ENCODE measurements at places on chromosomes 2 and 18. TPM values are rescaled to one million over a fixed set of nuclear protein-coding genes. Genes with fewer than 3 reads are reported as not detected.

The SLC9A4 gene
- not detected for total RNA-seq

The LYPD1 gene
- 4.1 TPM for total RNA-seq

The IL37 gene
- total RNA-seq: not detected

The SIX2 gene
- 35.0 TPM for total RNA-seq

The MSTN gene
- total RNA-seq: 0.45 TPM

The FIGN gene
- total RNA-seq: 11.8 TPM

The SYT4 gene
- not detected for total RNA-seq

The FAM237A gene
- not detected for total RNA-seq

- no peak for DNase-seq
These were observed 91.8 kb downstream of the NOL10 start for GRCh38 chr2:10597956-10598355.

DNA sequence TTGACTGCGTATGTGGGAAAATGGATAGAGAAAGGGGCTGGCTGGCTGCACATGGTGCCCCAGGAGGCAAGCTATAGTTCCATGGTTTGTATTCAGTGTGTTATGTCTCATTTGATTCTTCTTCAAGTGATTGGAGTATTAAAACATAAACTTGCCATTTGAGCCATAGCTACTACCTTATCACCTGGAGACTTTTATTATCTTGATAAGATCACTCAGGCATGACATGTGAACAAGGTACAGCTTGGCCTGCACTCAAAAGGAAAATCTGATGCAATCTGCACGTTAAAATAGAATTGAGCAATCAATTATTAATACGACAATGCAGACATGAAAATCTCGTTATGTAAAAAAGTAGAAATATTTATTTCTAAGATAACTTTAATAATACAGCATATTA lies 116.9 kb downstream of the RND3 start:
- DNase-seq: no peak

GRCh38 chr18:35717182-35717581 lies 135.6 kb downstream of the GALNT1 start:
- DNase-seq: no peak

DNA sequence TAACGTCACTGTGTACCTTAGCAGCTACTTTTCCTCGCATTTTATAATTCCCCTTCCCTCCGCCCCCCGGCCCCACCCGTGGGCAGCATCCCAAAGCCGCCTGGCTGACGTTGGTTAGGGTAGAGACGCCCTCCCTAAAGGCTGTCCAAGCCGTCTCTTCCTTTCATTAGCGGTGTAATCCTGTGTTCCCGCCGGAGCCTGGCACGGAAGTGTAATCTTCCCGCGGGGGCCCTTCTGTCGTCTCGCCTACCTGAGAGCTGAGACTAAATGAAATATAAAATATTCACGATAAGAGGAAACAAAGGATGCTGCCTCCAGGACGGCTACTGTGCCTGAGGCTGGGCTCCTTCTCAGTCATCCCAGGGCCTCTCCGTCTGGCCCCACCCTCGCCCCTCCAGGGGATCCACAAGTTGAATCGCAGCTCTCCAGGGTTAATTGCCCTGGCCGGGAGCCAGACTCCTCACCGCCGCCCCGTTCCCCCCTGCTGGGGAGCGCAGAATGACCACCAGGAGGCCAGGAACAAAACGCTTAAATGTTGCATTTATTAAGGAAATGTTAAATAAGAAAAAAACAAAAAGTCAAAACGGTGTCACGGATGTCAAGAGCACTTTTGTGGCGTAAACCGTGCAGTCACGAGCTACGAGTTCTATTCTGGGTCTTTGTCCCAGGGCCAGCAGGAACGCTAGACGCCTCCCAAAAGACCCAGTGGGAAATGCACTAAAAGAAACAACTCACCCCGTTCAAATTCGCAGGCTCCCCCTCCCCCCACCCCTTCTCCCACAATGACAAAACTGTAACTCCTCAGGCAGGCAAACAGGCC lies 1.5 kb downstream of the RPRM start:
- DNase-seq: no peak

GRCh38 chr2:15737314-15738224 lies 145.9 kb downstream of the DDX1 start:
- DNase-seq: no peak

GRCh38 chr2:7984693-7985353 lies 697.0 kb upstream of the ID2 start:
- DNase-seq: no peak

DNA sequence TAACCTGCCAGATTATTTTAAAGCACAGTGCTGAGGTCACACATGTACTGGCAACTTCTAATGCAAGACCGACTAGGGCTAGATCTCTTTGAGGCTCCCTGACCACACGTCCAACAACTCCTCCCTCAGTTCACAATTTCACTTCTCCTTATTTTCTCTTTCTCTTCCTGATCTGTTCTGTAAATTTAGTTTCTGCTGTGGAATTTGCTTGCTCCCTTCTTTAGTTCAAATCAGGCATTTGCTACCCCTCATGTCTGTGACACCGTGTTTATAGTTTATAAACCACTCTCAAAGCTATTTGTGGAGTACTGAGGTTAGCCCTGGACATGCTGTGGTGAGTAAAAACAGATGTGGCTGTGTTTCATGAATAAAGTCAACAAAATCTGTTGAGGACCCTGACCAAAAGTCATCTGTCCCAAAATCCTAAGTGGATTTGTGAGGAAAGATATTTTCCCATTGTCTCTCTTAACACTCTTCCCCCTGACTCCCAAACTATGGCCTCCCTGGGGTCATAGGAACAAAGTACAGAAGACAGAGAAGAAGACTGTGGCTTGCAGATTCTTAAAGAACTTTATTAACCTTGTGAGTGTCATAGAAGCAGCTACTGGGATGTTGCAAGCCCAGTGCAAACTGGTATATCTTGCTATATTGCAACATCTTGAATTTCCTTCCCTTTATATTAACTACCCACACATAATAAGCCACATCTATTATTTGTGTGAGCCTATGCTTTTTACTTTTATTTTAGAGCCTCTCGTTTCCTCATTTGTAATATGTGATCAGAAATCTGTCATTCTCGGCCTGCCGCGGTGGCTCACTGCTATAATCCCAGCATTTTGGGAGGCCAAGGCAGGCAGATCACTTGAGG lies 3.5 kb upstream of the NAGK start:
- no peak for DNase-seq

GRCh38 chr2:170997893-170998597 lies 69.0 kb downstream of the GORASP2 start:
- DNase-seq: no peak

DNA sequence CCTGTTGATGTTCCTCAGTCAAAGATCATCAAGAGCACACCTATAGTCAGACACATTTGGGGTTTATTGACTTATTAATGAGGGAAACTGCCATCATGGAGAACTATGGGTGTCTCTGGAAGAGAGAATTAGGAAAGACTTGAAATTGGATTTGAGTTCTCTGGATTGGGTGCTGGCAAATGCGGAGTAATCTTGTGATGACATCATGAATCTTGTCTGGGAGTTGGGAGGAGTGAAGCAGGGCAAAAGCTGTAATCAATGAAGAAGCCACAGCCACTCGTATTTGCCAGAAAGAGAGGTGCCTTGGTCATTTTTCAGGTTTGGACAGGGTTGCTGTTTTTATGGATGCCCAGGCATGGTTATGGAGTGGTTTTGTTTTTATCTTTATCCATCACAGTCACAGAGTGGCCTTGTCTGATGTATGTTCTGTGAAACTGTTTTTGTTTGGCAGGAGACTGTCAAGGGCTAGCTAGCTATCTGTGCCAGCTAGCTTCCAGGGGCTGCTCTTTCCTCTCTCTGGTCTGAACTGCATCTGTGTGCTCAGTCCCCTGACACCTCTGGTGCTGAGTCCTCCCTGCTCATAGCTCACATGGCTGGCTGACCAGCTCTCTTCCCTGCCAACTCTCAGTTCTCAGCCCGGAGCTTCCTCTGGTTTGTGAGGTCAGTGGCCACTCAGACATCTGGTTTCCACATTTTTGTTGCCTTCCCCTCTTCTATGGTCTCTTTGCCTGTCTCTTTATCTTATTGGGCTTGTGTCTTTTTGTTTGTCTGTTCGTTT lies 193.4 kb upstream of the RMP24 start:
- no peak for DNase-seq

DNA sequence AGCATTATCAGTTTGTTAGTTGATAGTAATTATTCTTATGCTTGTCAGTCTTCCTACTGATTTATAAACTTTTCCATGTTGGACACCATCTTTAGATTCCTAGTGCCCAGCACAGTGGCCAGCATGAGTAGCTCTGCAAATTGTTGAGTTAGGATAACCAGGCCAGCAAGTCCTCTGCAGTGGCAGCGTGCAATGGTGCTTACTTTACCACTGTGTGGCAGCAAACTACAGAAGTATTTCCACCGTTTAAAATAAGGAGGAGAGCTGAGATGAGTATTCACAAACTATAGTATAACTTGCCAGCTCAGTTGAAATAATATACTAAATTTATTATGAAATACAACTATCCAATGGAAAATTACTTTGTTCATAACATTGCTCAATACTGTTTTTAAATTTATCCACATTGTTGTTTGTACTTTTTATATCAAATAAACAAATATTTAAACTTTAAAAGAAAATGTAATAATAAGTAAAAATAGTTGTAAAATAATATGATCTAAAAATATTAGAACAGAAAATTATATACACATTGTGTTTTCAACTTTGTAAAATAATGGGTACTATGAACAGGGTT lies 9.3 kb upstream of the THADA start:
- DNase-seq: no peak

GRCh38 chr2:121037480-121037879 lies 247.5 kb downstream of the TFCP2L1 start:
- DNase-seq: no peak

DNA sequence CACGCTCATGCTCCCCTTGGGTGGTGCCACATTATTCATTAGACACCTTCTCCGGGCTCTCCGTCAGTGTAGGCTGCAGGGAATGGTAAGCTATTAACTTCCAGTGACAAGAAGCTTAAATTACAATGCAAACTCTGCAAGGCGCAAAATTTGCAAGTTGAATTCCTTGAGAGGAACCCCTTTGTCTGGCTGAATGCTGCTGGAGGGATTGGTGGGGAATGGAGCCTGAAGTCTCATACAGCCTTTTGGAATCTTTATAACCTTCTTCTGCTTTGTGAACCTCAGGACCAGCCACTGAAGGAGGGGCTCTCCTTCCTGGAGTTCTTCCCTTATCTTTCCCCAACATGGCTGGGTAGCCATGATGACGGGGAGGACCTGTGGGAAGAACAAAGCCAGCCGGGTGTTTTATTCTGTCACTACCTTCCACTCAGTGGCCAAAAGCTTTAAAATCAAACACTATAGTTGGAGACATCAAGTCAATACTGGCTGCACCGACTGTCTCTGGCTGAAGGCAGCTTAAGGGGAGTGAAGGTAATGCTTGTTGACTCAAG lies 220.9 kb upstream of the EPHA4 start:
- no peak for DNase-seq

DNA sequence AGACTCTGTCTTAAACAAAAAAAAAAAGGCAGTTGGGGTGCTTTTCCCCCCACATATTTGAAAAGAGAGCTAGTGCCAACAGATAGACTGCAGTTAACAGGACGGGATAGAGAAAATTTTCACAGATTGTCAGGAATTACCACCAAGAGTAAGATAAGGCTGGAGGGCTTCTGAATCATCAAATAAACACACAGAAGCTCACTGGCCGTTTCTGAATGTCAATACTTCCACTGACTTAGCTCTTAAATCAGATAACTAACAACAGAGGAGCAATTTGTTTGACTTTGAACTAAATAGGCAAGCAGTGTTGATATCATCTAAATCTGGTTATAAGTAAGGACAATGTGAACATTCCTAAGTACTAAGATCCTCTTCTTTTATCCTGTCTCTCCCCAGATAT lies 34.7 kb downstream of the PIEZO2 start:
- DNase-seq: no peak

DNA sequence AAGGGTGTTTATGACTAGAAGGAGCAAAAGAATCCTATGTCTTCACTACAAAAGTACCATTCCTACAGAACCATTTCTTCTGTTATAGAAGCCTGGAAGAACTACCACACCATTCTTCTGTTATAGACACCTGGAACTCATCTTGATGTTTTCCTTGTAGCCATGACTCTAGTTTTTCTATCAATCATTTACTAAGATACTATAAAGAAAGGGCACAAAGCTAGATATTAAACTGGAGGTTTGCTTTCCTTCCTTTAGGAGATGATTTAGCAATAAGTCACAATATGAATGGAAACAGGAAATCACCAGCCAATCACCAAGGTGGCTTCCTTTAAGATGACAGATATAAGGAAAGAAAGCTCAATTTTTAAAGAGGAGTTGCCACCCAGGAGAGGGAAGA lies 100.3 kb upstream of the NEUROD1 start:
- no peak for DNase-seq

DNA sequence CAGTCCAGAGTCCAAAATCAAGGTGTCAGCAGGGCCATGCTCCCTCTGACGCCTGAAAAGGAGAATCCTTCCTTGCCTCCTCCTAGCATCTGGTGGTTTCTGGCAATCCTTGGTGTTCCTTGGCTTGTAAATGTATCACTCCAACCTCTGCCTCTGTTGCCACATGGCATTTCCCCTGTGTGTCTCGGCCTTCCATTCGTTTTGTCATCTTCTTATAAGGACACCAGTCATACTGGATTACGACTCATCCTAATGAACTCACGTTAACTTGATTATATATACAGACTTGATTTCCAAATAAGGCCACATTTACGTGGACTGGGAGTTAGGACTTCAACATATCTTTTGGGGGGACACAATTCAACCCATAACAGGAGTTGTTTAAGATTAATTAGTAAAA lies 15.8 kb downstream of the PMAIP1 start:
- no peak for DNase-seq

DNA sequence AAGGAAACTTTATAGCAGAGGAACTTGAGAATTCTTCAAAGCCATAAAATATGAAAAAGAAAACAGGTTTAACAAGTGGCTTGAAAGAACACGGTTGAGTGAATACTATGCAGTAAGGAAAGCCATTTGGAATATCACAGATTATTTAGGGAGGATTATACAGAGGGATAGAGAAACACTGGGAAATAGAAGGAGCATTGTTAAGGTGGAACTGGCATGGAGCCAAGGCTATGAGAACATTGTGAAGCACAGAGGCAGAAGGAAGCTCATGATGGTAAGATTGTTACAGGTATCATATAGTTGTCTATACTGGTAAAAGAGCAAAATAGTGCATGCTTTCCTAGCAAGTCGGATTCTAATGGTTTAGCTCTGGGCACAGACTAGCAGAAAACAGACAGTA lies 87.1 kb downstream of the SS18 start:
- no peak for DNase-seq

GRCh38 chr2:121175326-121175725 lies 109.7 kb downstream of the TFCP2L1 start:
- DNase-seq: no peak
